CD8-positive, alpha-beta T cell (primary cell): ENCODE measurements at places on chromosomes 6 and 20.

DNA sequence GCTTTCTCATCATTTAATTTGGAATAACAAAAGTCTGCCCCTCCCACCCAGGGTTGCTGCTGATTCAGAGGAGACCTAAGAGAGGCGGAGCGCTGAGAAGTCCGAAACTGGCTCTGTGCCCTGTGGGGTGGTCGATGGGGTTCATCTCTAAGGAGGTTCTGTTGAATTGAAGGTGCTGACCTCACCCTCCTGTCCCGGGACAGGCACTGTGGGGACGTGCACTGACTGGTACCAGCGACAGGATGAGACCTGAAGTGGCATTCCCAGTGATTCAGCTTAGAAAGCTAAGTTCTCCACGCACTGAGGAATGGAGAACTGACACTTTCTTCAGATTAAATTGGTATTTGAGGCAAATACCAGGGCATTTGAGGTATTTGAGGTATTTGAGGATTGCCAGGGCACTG is 1.3 kb downstream of the GUCA1B start:
- DNase-seq, result no peak

DNA sequence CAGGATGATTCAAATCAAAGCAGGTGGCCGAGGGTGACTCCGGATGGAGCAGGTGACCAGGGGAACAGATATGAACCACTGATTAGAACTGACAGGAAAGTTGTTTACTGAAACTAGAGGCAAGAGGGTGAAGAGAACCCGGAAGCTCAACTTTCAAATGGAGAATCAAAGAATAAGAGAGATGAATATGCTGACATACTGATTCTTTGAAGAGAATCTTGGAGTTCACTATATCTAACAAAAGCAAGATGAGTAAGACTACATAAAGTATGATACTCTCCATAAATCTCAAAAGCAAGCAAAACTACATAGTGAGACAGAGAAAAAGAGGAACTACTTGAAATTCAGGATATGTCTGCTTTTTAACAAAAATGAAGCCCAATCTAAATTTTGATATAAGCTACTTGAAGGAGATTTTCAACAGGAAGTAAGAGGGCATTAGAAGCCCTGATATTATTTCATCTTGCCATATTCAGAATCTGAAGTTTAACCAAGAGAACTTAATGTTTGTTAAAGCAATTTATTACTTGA is 4.0 kb upstream of the UBD start:
- DNase-seq, result no peak

DNA sequence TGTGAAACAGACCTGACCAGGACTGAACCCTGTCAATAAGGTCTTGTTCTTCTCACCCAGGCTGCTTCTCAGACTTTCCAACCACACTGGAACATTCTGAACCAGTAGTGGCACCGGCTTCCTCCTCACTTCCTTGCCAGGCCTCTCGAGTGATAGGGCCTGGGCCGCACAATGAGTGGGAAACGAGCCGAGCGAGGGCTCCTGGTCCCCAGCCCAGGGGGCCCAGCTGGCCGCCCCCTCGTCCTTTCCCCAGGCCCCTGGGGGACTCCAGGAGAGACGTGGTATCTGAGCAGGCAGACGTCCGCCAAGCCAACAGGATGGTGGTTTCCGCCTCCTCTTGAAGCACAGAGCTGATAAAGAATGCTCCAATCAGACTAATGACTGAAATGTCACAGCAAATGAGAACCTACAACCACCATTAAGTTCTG is 117.9 kb downstream of the GMDS start:
- peak; percentile 24 for DNase-seq

DNA sequence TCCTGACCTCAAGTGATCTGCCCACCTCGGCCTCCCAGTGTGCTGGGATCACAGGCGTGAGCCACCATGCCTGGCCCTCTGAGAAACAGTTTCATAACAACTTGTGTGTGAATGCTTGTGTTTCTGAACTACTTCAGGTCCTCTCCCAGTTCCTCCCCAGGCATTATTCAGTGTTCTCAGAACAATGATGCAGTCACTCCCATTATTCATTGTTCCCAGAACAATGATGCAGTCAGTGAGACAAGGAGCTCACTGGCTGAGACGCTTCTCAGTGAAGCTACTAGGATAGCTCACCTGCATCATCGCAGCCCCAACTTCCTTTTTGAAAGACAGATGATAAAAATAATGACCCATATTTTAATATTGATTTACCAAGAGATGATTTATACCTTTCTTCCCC is 71.5 kb downstream of the NDUFAF5 start:
- no peak for DNase-seq

DNA sequence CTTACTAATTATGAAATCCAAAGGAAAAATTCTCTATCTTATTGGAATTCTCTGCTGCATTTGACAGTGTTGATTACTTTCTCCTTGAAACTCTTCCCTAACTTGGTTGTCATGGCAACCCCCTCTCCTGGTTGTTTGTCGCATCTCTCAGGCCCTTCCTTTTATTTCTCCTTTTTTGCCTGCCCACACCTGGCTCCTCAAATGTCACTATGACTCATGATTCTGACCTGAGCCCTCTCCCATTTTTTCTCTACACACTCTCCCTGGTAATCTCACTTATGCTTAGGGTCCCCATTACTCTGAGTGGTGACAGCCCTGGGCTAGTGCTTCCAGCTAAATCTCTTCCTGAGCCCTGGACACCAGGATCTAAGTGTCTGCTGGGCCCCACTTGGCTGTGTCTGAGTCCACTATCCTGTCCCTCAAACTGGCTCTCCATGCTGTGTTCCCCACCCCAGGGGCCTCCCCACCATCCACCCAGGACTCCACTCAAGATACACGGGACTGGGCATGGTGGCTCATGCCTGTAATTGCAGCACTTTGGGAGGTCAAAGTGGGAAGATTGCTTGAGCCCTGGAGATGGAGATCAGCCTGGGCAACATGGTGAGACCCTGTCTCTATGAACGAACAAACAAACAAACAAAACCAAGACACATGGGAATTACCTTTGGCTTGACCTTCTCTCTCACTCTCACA is 16.5 kb upstream of the NNAT start:
- no peak for DNase-seq

GRCh38 chr6:119845161-119845560 is 495.6 kb upstream of the MAN1A1 start:
- no peak for DNase-seq

DNA sequence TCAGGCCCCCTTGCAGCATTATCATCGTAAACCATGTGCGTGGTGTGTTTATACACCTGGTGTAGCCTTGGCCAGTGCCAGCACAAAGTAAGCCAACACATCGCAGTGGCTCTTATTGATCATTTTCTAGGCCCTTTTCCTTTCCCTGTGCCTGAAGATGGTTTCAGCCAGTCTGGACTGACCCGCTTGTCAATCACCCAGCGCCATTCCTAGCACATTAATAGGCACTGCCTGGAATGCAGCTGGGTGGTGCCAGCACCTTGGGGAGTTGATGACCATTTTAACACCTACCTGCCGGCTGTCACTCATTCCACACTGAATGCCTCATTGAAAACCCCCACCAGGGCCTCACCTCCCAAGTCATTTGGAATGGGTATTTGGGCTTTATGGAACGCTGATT is 4.9 kb upstream of the UQCC2 start:
- DNase-seq, result no peak

GRCh38 chr6:101705866-101706265 is 312.4 kb downstream of the GRIK2 start:
- DNase-seq, result no peak
